ENCODE measurements at places on chromosomes 2 and 18. TPM values are rescaled to one million over a fixed set of nuclear protein-coding genes. Genes with fewer than 3 reads are reported as not detected.

CDH2 gene
- total RNA-seq: 8.5 TPM

DSC2 gene
- total RNA-seq: 13.9 TPM

ALK gene
- not detected for total RNA-seq

MAL gene
- total RNA-seq: 171 TPM

LAMA3 gene
- 44.4 TPM for total RNA-seq

MGAT4A gene
- 12.2 TPM for total RNA-seq

NPC1 gene
- total RNA-seq: 39.6 TPM

SPATA3 gene
- total RNA-seq: not detected

PAX8 gene
- 6.4 TPM for total RNA-seq

IGFBP2 gene
- 133 TPM for total RNA-seq

LIMS4 gene
- 1.4 TPM for total RNA-seq

C2orf72 gene
- total RNA-seq: not detected

FBXO11 gene
- total RNA-seq: 49.4 TPM

SELENOI gene
- 33.0 TPM for total RNA-seq

MBD1 gene
- 43.2 TPM for total RNA-seq

INHA gene
- 9.1 TPM for total RNA-seq

PAIP2B gene
- total RNA-seq: 6.1 TPM
